ENCODE measurements at places on chromosomes 2 and 18.
A peak's percentile ranks its signal among the peaks of the same experiment; 100 is the strongest.

DNA sequence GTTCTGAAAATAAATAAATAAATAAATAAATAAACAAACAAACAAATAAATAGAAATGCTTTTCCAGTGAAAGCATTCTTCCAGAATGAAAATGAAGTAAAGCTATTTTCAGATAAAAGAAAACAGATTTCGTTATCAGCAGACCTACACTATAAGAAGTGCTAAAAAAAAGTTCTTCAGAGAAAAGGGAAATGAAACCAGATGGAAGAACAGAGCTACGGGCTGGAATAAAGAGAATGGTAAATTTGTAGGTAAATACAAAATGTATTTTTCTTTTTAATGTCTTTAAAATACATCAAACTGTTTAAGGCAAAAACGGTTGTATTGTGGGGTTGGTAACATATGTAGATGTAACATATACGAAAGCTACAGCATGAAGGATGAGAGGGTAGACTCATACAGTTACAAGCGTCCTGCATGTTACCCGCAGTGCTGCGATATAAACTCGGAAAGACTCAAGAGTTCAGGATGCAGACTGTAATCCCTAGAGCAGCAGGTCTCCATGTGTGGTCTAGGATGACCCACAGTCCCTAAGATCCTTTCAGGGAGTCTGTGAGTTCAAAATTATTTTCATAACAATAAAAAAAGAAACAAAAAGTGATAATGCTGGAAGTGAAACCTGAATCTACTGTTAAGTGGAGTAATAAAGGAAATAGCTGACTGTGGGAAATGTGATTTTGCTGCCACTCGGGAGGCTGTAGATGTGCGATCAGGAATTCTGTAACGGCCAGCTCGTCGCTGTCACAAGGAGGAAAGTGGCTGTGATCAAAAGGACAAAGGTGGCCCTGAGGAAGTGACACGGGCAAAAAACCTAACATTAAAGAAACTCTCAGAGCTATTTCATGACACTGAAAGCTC, 5.3 kb upstream of the RAB12 start:
- DNase-seq, result no peak

DNA sequence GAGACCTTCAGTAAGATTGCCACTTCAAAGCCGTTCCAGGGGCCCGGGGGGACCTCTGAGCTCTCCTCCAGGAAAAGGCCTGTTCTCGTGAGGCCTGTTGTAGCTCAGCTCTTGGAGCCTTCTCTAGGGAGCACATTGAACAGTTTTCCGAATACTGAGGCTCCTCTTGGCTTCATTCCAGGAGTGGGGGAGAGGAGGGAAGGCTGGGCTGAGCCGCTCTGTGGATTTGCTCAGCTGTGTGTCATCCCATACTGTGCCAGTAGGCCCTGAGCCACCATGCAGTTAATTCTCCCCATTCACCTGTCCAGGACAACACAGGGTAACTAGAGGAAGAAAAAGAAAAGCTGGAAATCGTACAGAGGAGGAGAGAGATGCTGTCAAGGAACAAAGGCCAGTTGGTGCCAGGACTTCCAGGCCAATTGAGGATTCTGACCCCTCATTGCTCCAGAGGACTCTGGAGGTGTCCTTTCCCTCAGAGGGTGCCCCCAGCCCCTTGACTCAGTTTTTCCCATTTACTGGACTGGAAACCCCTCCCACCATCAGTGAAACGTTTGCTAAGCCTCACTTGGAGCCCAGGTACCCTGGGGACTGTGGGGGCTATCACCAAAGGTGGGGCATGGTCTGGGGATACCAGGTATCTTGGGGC, 41.4 kb downstream of the HS1BP3 start:
- peak; percentile 11 for DNase-seq

DNA sequence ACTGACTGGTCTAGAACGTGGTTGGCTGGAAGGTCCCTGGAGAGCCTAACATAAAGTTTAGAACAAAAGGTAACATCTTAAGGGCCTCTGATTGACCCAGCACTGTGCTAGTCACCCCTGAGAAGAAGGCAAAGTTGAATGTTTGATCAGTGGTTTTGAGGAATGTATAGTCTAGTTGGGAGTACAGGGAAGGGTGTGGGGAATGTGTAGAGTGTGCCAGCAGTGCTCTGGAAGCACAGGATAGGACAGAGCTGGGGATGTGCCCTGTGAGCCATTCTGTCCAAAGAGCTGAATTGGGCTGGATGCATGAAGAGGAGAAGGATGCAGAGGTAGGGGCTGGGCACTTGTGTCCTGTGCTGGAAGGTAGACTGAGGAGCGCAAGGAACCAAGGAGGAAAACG, 41.0 kb upstream of the DOCK10 start:
- DNase-seq, result no peak

DNA sequence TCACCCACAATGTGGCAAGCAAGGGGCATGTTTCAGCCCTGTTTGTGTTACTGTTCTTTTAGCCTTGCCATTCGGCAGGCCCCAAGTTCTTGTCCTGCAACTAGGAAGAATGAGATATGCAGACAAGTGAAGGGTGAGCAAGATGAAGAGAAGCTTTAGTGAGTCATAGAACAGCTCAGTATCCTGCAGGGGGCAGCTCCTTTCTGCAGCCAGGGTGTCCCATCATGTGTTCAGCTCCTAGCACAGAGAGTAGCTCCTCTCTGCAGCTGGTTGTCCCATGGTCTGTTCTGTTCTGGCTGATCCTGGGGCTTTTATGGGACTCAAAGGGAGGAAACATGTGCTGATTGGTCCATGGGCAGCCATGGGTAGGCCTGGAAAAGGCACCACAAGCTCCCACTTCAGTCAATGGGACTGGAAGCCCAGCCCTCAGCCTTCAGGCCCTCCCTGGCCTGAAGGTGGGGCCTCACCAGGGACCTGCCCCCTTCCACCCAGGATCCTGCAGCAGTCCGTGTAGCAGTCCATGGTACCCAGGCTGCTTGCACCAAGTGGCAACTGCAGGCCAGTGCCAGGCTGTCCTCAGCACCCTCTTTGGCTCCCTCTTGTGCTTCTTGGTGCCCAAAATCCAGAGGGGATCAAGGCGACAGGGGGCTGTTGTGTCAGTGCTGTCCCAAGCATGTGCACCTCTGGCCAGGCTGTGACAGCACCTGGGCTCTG, 326.4 kb downstream of the NR4A2 start:
- no peak for DNase-seq

DNA sequence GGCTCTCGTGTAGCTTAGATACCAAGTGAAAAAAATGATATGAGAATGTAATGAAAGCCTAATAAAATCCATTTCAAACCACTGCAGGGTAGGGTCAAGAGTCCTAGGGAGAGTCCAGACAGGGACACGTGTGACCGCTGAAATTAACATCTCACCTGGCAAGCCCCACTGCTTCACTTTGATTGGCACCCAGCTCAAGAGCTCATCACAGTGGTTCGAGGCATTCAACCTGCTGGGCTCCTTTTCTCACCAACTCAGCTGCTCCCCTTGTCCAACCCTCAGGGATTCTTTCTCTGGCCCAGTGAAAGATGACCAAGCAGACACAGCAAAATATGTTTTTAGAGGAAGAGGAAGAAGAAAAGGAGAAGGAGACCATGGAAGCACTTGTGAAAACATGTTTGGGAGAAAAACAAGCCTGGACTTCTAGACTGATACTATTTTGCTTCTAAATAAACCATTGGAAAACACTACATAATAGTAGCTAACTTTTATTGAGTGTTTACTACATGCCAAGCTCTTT, 49.2 kb upstream of the CREB1 start:
- DNase-seq, result no peak

DNA sequence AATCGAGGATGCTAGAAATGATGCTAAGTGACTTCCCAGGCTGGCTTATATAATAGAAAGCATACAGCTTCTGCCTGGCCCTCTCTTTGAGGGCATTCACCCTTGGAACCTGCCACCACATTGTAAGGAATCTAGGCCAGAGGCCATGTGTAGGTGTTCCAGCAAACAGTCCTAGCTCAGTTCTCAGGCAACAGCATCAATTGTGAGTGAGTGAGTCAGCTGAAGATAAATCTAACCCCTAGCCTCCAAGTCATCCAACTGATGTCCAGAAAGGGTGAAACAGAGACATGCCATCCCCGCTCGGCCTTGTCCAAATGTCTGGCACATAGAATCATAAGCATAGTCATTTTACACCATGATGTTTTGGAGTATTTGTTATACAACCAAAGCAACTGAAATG, 324.3 kb upstream of the KLHL14 start:
- DNase-seq, result no peak

- no peak for DNase-seq
Measured at GRCh38 chr18:70190529-70190928, 15.0 kb downstream of the RTTN start.

- DNase-seq, result no peak
Measured at GRCh38 chr18:7626922-7627440, 59.9 kb downstream of the PTPRM start.

DNA sequence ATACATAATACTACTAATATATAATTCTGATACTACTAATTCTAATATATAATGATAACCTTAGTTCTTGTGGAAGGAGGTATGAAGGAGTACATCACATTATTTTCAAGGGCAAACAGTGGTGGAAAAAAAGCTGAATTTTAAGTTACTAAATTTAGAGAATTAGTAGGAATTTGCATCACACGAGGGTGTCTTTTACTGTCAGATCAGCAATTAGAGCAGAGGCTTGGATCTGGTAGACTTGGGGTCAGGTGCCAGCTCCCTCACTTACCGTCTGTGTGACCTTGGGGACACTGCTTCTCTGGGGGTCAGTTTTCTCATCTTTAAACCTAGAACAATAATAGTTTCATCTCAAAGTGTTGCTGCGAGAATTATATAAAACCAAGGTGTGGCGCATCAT, 114.1 kb upstream of the NEDD4L start:
- no peak for DNase-seq

DNA sequence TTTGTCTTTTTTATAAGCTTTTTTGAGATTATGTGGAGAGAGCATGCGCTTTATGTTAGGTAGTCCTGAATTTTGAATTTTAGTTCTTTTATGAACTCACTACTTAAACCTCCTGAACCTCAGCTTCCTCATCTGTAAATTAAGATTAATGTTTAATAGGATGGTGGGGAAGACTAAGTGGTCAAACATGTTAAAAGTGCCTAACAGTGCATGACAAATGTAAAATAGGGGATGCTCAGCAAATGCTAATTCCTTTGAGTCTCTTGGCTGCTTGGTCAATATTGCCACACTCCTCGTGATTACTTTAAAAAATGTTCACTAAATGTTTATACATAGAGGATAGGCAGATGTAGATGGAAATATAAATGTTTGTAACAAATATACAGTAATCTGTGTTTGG, 6.8 kb downstream of the BIRC6 start:
- no peak for DNase-seq

DNA sequence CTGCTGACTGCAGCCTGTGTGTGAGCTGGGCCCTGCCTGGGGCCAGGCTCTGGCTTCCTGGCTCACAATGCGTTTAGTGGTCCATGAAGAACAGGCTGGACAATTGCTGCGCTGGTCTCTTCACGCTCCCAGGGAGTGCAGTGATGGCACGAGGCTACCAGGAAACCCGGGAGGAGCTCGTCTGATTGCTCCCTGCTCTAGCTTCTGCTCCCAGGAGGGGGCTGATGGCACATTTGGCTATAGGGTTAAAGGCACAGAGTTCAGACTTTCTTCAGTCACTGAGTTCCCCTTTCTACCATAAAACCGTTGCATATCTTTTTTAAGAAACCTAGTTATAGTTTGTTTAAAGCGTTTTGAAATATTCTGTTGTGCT, 60.1 kb downstream of the KCNF1 start:
- DNase-seq, result no peak

DNA sequence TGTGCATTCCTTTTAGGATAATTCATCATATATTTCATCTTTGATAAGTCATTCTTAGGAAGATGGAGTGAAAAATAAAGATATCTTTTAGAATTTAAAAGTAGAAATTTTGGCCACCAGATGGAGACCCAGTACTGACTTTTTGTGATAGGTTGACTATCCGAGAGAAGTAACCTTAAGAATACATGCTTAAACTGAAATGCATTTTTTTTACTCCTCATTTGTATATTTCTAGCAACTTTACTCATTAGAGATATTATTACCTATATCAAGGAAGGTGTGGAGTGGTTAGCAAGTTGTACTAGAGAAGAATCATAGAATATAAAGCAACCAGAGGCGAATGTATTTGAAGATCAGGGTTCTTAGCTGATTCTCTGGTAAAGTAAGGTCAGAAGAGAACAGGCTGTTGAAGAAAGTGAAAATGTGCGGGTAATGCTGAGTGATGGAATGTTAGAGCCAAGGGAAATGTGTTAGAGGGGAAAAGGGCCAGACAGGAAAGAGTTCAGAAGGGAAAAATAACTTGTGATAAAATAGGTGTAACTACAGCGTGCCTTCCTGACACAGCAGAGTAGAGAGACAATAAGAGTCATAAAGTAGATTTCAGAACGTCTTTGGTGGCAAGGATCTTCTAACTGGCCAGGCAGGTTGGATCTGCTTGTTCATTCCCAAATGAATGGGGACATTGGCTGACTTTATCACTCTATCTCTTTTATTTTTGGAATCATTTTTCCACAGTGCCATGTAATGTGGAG, 52.3 kb downstream of the TDRD15 start:
- DNase-seq, result no peak

GRCh38 chr2:237869343-237870102, 10.1 kb downstream of the RAMP1 start:
- DNase-seq, result no peak

DNA sequence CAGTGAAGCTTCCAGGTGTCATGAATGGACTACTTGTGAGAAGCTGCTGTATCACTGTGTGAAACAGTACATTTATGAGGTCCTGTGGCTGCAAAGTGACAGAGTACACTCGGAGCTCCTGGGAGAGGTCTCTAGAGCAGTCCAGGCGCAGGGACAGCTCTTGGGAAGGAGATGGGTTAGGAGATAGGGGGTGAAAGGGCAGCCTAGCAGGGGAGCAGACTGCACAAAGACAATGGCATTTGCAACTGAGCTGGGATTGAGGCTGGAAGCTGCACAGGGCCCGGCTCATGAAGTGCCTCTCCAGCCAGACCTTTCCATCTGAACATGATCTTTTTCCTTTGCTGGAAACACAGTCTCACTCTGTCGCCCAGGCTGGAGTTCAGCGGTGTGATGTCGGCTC, 83.6 kb downstream of the RHOB start:
- DNase-seq, result no peak

DNA sequence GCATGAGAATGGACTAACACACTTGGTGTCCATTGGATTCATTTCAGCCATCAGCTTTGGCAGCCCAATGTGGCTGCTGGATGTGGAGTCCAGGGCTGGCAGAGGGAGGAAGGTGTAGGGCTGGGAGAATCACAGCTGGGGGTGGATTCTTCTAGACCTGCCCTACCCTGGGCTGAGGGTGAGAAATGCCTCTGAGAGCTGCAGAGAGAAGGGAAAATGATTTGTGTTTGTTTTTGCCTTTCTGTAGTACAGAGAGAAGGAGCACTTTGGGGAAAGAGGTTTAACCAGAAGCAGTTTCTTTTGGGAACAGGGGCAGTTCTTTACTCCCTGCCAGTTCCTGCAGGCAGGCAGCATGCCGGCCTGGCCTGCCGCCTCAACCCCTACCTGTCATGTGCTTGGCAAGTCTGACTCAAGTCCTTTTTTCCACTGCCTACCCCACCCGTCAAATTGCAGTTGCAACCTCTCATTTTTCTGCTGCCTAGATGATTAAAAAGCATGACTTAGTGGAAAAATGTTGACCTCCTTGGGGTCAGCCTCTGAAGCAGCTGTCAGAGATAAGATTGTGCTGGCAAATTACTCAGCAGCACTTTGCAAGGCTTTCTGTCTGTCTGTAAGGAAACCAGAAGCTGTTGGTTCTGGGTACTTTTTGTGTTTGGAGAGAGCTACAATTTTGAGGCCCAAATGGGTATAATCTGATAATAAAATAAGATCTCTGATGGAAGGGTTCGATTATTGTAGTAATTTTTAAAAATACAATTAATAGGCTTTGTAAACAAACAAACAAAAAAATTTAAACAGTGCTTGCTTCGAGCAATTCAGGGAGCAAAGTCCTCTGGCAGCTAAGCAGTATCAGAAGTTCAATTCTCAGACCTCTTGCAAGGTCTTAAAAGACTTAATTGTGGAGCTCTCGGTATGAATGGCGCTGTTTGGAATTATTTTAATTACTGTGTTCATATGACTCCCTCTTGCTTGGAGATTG, 21.7 kb downstream of the LBH start:
- no peak for DNase-seq
